ENCODE measurements at places on chromosomes 7 and 10.

- no peak for DNase-seq
Observed at GRCh38 chr10:69043931-69044531, 43.9 kb upstream of the SRGN start.

GRCh38 chr7:74329225-74329624 lies 40.0 kb downstream of the CLIP2 start:
- no peak for DNase-seq

- peak; percentile 62 for DNase-seq
Observed at GRCh38 chr7:80047856-80048459, 86.7 kb upstream of the GNAI1 start.

DNA sequence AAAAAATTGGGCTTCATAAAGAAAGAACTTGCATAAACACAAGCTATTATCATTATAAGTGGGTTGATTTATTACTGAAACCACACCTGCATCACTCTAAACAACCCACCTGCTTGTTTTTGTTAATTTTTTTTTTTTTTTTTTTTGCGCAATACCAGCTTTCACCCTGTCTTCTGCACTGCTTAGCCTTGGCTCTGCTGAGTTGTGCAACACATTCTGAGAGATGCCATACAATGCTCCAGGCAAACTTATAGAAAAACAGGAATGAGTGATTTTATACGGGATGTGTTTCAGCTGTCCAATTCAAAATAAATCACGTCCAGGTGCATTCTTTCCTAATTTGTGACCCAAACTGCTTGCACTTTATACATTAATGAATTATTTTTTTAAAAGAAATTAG lies 923.6 kb downstream of the GATA3 start:
- no peak for DNase-seq

GRCh38 chr10:44361109-44361508 lies 23.8 kb downstream of the CXCL12 start:
- no peak for DNase-seq

GRCh38 chr10:71649631-71650030 lies 69.9 kb downstream of the C10orf105 start:
- DNase-seq, result peak; percentile 4

DNA sequence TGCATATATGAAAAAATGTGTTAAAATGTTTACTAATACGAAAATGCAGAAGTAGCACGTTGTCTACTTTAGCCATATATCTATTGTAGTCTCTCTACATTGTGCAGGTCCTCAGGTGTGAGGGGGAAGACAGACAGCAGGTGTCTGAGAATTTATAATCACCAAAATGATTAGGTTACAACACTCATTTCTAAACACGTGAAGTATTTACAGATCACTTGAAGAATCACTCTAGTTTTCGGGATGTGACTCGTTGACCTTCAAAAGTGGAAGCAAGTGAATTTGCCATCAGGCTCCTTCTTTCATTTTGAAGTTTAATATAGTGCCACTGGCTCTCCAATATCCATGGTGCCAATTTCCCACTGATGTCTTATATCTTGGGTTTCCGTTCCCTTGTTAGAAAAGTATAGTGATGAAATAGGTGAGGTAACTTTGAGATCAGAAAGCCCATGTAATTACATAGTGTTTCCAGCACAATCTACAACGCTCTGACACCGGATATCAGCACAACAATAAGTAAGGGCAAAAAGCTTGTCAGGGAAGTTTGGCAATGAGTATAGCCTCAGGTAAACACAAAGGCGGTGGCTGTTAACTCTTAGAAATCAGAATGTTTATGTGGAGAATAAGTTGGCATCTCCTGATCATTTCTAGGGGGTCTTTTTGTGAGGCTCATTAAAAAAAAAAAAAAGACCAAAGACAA lies 57.5 kb upstream of the SP4 start:
- peak; percentile 59 for DNase-seq

- peak; percentile 78 for DNase-seq
Observed at GRCh38 chr10:112565434-112566053, 118.5 kb downstream of the VTI1A start.

Data from NCI-H1417 (cell line).